NCI-H460 (cell line): ENCODE measurements at places on chromosomes 5 and 9.

DNA sequence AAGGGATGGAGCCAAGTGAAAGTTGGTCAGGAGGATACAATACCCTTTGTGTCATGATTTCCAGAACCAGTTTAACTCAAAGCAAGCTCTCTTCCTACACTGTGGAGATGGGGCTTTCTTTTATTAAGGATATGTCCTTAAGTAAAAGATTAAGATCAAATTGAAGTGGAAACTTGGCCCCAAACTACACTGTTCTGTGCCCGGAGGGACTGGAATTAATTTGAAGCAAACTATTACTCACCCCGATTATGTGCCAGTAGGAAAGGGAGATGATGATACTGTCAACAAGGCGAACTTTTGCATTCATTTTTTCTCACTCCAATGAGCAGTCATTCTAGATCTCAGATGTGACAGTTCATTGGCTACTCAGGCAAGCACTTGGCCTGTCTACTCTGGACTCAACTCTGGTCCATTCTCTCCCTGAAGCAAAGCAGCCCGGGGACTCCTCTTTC lies 186.7 kb downstream of the NTRK2 start:
- DNase-seq, result no peak

GRCh38 chr9:135524130-135524861 lies 3.1 kb downstream of the LCN1 start:
- no peak for DNase-seq

DNA sequence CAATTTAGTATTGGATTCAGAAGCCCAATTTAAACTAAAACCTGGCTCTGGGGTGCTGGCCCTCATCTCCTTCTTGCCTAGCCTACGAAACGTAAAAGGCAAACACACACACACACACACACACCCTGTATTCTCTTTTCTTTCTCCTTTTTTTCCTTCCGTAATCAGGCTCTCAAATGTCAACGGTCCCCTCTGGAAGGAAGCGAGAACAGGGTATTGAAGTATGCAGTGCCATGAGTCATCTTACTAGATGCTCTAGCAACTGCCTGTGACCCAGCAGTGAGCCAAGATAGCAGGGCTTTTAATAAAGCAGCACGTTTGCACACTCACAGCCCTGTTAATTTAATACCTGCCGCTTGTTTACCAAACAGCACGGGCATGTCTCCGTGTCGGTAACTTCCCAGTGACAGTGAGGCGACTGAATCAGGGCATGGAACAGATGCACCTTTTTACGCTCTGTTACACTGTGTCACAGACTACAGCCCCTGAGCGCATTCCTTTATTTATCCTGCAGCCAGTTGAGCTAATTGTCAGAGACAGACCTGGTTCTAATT lies 243.8 kb downstream of the BNC2 start:
- DNase-seq, result peak; percentile 46

- DNase-seq, result no peak
Measured at GRCh38 chr5:135810188-135810943, 24.1 kb upstream of the SLC25A48 start.

GRCh38 chr9:72574156-72574810 lies 52.9 kb downstream of the TMC1 start:
- no peak for DNase-seq
